Dermis blood vessel endothelial cell (primary cell): ENCODE measurements at places on chromosomes 13 and 19. TPM values are rescaled to one million over a fixed set of nuclear protein-coding genes. Genes with fewer than 3 reads are reported as not detected.

GRCh38 chr13:104798486-104798885 is 1732.3 kb upstream of the SLC10A2 start:
- no peak for DNase-seq

DNA sequence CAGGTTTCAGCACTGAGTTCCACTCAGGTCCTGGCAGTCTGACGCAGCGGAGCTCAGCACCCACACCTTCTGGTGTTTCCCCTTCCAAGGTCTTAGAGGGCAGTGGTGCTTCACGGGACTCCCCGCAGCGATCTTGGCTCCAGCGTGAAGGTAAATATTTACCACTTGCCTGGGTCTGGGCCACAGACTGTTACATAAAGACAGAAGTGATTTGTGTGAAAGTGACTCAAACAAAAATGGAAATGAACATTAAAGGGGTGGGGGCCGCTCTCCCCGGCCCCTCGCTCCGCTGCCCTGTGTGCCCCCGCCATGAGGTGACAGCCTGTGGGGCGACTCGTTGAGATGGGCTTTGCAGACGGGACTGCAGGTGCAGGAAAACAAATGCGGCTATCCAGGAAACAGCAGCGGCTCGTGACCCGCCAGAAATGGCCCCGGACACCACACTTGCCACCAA is 55.0 kb downstream of the GGACT start:
- DNase-seq, result no peak

DNA sequence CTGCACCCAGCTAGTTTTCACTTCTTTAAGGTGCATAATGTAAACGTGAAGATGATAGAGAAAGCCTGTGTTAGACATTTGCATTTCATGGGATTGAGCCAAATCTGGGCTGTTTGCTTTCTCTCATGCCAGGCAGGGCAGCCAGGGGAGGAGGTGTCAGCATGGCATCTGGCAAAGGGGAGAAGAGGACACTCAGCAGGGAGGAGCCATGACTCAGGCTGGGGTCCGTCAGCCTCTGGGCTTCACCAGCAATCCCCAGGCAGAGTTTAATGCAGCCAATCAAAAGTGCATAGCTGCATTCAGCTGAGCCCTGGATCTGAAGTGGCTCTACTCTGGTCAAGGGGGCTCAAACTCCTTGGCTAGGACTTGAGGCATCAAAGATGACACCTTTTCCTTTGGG is 23.5 kb downstream of the EBPL start:
- no peak for DNase-seq

DNA sequence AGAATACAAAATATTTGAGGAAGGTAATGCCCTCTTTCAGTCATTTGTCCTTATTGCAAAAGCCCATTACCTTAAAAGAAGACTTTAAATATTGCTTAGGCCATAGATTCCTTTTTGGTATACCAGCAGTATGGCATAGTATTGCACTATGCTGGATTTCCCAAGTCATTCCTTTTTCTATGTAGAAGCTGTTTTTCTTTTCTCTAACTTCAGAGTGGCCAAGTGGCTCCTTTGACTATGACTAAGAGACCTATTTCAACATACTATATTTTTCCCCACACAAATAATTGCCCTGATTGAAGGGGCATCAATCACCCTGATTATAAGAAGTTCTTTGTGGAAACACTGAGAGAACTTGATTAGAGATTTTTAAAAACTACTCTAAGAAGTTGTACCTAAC is 68.6 kb downstream of the UFM1 start:
- no peak for DNase-seq

The ZIC5 gene
- total RNA-seq, result under 0.01 TPM in 2 replicates

The CYP4F2 gene
- not detected in 2 replicates for total RNA-seq
